C1 segment of cervical spinal cord (tissue), 14 donors: ENCODE measurements at places on chromosomes 1 and 21.
A peak's percentile ranks its signal among the peaks of the same experiment; 100 is the strongest.

- DNase-seq, result no peak
Observed at GRCh38 chr1:206679738-206680211, 4.9 kb upstream of the MAPKAPK2 start.

GRCh38 chr1:199396456-199396855, 631.1 kb upstream of the NR5A2 start:
- no peak for DNase-seq

DNA sequence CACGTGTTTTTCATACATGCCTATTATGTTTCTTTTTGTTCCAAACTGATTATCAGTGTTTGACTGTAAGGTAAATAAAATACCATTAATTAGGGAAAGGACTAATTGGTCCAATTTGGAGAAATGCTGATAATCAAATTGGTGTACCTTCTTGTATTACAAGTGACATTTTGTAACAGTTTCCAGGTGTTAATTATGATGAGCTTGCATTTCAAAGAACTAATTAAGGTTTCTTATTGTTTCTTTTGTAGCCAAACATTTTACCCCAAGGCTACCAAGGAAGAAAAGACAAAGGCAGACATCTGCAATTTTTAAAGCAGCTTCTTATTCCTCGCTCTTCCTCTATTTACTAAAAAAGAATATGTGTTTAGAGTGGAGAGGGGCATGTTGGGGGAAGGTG, 88.7 kb upstream of the GRIK1 start:
- no peak for DNase-seq

GRCh38 chr1:197390856-197391255, 122.8 kb downstream of the CRB1 start:
- DNase-seq, result no peak

GRCh38 chr1:167555971-167556714, 2.6 kb upstream of the CREG1 start:
- peak; percentile 21 for DNase-seq

DNA sequence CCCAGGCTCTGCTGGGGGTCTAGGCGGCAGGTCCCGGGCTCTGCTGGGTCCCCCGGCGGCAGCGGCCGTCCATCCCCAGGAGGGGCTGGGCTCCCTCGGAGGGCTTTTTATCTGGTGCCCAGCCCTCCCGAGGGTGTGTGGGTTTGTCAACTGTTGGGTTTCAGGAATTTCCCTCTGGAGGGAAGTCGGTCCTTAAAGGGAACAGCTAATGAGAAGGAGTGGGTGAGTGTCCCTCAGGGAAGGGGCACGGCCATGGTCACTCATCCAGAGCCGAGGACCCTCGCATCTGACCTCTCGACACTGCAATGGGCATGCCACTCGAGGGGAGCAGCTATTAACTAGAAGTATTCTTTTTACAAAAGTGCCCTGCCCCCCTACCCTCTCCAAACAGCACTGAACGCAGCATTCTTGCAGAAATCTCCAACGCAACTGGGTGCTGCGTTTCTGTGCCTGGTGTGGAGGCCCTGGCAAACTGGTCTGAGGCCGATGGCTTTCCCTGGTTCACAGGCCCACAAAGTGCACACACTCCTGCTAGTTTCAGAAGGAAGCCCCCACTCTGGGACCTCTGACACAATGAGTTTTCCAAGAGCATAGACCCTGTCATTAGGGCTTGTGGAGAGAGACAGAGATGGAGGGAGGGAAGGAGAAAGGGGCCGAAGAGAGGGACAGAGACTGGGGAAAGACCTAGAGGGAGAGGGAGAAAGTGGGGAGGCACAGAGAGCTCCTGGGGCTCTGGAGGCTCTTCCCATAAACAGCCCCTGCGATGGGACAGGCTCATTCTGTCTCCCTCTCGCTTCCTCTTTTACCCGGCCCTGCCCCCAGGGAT, 1.0 kb upstream of the TSPEAR start:
- no peak for DNase-seq

DNA sequence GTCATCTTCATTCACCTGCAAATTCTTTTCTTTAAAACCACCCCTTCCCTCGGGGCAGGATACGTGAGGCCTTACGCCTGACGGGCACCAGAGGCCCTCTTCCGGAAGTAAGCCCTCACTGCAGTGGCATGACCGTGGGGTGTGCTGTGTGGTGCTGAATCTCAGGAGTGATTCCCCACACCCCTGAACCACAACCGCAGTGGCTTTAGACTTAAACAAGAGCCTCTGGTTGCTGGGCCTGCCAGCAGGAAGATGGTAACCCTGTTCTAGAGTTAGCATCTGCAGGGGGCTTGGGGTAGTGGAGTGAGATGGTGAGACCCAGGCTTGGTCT, 12.1 kb downstream of the BSND start:
- DNase-seq, result no peak

DNA sequence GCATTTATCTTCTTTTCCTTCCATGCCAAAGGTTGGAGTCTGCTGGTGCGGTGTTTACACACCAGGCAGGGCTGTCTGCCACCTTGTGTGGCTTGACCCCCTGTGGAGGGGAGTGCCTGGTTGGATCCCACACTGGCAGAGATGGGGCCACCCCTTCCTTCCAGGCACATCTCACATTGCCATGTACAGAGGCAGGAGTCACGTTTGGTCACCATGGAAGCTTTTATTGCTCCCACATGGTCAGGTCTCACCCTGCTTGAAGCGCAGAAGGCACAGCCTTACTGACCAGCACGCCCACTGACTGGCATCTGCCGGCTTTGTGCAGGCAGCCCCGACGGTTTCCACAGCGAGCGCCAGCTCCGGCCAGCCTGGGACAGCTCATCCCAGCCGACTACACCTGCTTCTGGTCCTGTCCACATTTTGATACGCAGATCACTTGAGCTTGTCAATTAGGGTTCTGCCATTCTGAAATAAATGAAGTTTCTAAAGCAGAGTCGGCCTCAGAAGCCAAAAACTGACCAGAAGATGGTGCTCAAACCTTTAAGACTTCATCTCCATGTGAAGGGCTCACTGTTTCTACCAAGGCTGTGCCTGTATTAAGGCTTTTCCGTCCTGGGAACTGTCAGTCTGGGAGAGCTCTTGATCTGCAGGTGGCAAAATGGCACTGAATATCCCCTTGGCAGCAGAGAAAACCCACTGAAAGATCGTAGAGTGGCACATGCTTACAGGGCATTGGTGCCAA, 35.6 kb upstream of the EPHA8 start:
- no peak for DNase-seq

GRCh38 chr1:243930822-243931671, 81.0 kb upstream of the AKT3 start:
- no peak for DNase-seq

GRCh38 chr21:44893948-44894656, 20.6 kb upstream of the PTTG1IP start:
- DNase-seq, result no peak

DNA sequence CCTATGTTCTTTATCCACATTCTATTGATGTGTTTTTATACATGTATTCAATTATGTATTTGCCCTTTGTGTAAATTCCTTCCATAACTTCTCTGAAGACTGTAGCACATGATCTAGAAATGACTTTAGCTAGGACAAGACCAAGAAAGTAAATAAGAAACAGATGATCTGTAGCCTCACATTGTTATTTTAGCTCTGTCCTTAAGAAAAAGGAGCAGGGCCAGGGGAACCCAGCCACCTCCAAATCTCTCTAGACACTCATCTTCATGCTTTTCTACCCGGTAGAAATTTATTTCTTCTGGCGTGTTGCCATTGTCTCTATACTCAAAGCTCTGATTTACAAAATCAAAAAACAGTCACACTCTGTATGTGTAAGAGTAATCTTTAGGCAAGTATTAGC, 27.1 kb downstream of the CDC7 start:
- no peak for DNase-seq

DNA sequence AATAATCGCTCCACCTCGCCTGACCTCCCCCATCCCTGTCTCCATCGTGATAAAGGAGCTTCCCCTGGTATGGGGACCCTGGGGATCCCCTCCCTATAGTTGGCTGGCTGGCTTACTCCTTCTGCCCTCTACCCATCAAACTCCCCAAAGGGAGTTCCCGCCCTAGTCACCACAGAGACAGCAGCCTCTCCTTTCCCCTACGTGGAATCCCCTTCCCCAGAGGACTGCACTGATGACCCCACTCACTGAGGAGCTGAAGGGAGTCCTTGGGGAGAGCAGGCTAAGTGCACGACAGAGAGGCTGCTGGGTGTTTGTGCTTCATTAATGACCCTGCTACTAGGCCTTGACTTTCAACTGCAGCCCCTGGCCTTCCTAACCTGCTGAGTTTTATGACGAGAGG, 1.9 kb downstream of the CADM3 start:
- no peak for DNase-seq

- DNase-seq, result no peak
Observed at GRCh38 chr21:46141767-46142581, 13.4 kb downstream of the FTCD start.

- no peak for DNase-seq
Observed at GRCh38 chr1:65165269-65165993, 17.4 kb downstream of the AK4 start.

- peak; percentile 3 for DNase-seq
Observed at GRCh38 chr1:47738560-47739182, 258.5 kb downstream of the TRABD2B start.

DNA sequence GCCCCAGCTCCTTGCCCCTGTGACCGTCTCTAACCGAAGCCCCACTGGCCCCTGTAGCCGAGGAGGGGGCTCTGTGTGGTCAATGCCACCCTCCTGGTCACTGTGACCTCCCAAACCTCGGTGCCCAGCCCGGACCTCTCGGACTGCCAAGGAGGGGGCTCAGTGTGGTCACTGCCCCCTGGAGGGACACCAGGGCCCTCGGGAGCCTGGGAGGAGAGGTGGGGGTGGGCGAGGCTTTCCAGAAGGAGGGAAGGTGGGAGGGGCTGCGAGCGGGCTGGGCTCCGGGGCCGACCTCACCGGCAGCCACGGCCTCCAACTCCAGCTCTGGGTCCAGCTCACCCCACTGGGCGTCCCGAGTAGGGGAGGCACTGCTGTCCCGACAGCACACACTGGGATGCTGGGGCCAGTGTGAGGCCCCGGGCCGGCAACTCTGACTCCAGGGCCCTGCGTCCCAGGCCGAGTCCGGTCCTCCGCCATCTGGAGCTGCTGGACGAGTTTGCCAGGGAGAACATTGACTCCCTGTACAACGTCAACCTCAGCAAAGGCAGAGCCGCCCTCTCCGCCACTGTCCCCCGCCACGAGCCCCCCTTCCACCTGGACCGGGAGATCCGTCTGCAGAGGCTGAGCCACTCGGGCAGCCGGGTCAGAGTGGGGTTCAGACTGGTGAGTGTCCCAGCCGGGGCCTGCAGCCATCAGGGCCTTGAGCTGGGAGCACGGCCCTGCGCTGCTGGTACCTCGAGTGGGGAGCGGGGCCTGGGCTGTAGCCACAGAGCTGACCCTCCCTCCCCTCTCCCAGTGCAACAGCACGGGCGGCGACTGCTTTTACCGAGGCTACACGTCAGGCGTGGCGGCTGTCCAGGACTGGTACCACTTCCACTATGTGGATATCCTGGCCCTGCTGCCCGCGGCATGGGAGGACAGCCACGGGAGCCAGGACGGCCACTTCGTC, 6.4 kb downstream of the SCNN1D start:
- no peak for DNase-seq

DNA sequence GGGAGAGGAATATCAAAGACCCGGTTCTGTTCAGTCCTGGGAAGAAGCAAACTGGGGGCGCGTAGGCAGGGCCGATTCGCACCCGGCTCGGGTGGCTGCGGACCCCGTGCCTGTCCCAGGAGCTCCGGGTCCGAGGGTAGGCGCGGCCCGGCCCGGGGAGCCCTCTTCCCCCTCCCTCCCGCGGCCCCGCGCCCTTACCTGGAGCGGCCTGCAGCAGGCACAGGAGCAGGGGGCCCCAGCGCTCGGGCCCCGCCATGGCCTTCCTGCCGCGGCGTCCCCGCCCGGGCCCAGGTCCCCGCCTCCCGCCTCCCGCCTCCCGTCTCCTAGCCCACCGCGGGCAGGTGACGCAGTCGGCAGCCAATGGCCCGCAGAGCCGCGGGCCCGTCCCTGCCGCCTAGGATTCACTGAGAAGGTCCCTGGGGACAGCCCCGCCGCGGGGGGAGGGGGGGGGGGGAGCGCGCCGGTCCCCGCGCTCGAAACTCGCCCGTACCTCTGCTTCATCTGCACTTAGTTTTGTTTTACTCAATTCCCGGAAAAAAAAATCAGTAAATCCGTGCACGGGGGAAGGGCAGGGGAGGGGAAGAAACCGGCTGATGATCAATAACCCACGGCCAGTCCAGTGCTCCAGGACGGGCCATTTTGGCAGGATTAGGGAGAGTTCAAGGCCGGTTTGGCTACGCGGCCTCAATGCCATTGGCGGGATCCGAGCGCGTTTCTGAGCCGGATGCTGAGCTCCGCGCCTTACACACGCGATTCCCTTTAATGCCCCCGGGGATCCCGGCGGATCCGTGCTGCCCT, at the start of gene IFNLR1:
Gene IFNLR1 (minus strand): TSS at position 297 of the 798 bp plus-strand sequence. CDS start 41 bp downstream, at position 256.
- DNase-seq, result peak; percentile 48

DNA sequence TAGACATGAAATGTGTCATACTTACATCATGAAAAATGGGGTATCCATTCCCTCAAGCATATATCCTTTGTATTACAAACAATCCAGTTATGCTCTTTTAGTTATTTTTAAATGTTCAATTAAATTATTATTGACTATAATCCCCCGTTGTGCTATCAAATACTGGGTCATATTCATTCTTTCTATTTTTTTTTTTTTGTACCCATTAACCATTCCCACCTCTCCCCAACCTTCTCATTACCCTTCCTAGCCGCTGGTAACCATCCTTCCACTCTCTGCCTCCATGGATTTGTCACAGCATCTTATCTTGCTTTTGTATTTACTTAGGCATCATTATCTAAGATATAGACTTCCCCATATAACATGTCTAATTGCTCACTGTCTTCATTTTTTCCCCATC, 15.8 kb downstream of the ATG4C start:
- no peak for DNase-seq

GRCh38 chr1:168360151-168361021, 79.7 kb downstream of the TBX19 start:
- DNase-seq, result no peak

GRCh38 chr21:44803651-44804050, 2.0 kb upstream of the UBE2G2 start:
- no peak for DNase-seq

- no peak for DNase-seq
Observed at GRCh38 chr1:230549625-230550024, 92.7 kb upstream of the COG2 start.

DNA sequence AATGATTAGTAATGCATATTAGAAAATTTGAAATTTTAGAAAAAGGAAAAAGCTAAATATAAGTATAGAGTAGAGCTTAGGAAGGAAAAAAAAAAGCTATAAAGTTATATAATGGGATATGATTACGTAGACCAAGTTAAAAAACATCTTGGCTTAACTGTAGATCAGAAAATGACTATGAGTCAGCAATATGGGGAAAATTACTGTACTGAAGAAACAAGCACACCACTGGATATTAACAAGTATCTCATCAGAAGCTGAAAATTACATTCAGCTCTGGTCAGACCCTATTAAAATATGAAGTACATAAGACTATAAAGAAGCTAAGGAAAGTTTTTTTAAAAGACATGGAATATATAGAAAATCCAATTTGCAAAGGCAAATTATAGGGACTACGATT, 19.5 kb downstream of the DNAJC8 start:
- DNase-seq, result no peak
